ENCODE measurements at places on chromosomes 16 and 17.

GRCh38 chr16:784431-784830 lies 3.8 kb downstream of the RPUSD1 start:
- no peak for DNase-seq

- peak; percentile 11 for DNase-seq
These were observed 195.8 kb upstream of the GSE1 start for GRCh38 chr16:85417156-85417860.

GRCh38 chr16:87924041-87924810 lies 12.1 kb downstream of the CA5A start:
- DNase-seq = no peak

- DNase-seq = no peak
These were observed 13.6 kb downstream of the PLK1 start for GRCh38 chr16:23692190-23692837.

GRCh38 chr17:78211032-78211431 lies 3.0 kb upstream of the BIRC5 start:
- DNase-seq = no peak

DNA sequence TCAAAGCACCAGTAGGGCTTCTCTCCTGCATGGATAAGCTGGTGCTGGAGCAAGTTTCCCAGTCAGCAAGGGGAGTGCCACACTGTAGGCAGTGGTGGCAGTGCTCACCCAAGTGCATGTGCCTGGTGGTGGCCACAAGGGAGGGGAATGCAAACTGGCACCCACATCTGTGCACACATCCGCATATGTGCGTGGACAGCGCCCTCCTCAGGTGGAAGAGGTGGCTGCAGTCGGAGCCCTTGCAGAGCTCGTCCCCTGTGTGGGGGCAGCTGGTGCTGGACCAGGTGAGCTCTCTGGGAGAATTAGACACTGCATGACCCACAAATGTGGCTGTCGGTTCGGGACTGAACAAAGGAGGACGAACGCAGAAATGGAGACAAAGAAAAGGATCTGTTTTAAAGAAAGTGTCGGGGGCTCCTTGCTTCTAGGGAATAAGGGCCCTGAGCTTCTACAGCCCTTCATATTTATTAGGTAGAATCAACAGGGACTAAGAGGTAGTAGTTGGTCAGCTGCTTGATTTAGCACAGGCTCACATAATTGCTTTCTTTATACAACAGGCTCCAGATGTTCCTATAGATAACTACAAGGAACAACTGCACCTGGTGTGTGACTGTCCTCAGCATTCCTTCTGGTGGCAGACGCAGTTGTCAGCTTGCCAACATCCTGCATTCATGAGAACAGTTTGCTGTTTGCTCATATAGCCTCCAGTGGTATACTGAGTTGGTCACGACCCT lies 5.3 kb upstream of the ZNF689 start:
- DNase-seq = peak; percentile 92

DNA sequence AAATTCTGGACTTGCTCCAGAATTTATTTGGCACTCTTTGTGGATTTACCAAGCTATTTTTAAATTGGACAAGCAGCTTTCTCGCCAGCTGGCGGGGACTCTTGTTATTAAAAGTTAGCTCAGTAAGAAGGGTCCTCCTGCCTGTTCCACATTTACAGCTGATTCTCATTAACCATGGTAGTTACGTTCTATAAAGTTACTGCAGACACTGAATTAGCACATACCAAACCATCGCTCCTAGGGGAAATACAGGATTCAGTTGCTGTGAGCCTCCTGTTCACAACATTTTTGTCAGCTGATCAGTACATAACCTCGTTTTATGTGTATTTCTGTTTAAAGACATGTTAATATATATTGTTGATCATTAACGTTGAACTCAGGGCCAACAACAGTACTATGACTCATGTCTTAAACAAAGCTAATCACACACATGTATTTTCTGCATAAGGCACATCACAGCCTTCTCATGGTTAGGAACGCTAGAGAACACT lies 4.2 kb downstream of the LDAF1 start:
- no peak for DNase-seq

- no peak for DNase-seq
These were observed 43.1 kb upstream of the SEC14L1 start for GRCh38 chr17:77097631-77098180.

GRCh38 chr17:77690271-77691161 lies 268.0 kb upstream of the TNRC6C start:
- no peak for DNase-seq

DNA sequence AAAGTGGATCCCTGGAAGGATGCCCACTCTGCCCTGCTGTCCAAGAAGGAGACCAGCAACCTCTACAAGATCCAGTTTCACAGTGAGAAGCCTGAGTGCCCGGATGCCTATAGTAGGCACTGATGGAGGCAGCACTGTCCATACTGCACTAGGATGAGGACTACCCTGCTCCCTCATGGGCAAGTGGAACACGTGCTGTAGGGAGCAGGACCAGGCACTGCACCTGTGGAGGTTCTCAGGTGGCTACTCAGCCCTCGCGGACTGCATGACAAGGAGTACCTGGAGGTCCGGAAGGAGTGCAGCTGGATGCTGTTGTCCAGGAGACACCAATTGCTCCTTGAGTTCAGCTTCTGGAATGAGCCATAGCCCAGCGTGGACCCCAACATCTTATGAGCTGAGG lies 146.1 kb upstream of the NLRP1 start:
- no peak for DNase-seq

GRCh38 chr16:77133706-77134105 lies 57.3 kb upstream of the MON1B start:
- no peak for DNase-seq

- no peak for DNase-seq
These were observed 197.2 kb downstream of the RBFOX3 start for GRCh38 chr17:79413611-79414010.

GRCh38 chr16:89117227-89117974 lies 23.7 kb downstream of the ACSF3 start:
- DNase-seq = no peak

GRCh38 chr17:42249681-42250446 lies 26.3 kb downstream of the STAT5B start:
- DNase-seq = peak; percentile 62
